ENCODE measurements at places on chromosomes 1 and 21.

- no peak overlapping the region for H3K4me3 ChIP-seq
- H3K27me3 ChIP-seq = peaks cover 59% of the 10 kb centered on the region
- H3K4me1 ChIP-seq = no peaks in the 10 kb centered on the region
- DNase-seq = no peak
These were observed 31.5 kb upstream of the KCNK1 start for GRCh38 chr1:233582439-233582838.

GRCh38 chr1:37498872-37499617, 15.5 kb downstream of the MEAF6 start:
- H3K27me3 ChIP-seq = no peaks in the 10 kb centered on the region
- no peaks in the 10 kb centered on the region for H3K4me1 ChIP-seq
- H3K36me3 ChIP-seq = peaks cover 84% of the 10 kb centered on the region
- H3K4me3 ChIP-seq = no peak overlapping the region
- no peak overlapping the region for H3K27ac ChIP-seq
- no peak for DNase-seq

DNA sequence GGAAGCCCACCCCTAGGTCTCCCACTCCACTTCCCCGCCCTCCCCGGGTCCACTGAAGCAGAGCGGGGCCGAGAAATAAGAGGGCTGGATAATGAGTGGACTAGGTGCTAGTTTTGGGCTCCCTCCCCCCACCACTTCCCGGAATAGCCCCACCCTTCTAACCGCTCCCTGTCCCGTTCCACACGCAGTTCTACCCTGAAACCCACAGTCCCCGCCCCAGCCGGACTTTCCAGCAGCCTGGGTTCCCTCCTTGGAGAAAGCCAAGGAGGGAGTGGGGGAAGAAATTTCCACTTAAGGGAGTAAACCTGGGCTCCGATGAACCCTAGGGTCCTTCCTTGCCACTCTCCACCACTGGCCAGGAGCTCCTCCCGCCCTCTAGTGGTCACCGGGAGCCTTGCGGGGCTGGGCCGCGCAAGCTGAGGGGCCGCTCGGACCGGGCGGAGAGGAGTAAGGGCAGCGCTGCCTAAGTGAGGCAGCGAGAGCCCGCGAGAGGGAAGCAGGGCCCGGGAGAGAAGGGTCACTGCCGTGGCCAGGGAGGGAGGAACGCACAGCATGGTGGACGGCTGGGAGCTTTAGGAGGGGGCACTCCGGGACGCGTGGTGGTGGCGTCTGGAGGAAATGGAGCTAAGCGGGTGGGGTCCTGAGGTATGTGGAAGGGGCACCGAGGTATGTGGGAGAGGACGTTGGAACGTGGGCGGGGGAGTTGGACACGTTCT, 14.3 kb downstream of the THBS3 start:
- H3K4me1 ChIP-seq = peaks cover 23% of the 10 kb centered on the region
- peaks cover 22% of the 10 kb centered on the region for H3K36me3 ChIP-seq
- peak overlapping the region; percentile 98 for H3K27ac ChIP-seq

DNA sequence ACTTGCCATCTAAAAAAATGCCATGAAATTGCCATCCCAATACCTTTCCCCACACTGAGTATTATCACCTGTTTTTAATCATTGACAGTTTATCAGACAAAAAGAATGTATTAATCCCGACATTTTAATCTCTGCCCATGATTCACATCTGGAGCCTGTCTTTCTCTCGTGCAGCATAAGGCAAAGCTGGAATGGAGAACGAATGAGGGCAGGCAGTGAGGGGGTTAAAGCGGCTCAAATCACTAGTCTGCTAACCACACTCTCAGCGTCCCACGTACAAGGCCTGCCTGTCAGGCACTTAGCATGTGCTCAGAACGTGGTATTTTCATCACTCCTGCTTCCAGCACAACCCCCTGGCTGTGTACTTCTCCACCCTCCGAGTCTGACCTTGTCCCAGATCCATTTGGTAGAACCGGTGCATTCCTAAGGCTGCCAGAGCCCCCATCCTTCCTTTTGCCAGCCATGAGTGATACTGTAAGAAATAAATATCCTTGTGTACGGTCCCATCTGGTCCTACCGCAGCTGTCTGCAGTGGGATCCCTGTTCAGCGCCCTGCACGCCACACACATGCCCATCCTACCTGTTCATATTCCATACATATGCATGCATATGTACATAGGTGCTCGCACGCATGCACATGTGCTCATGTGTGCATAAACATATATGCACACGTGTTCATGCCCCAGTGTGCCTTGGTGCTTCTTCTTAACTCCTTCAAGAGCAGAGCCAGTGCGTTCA, 34.6 kb upstream of the FHAD1 start:
- DNase-seq = no peak

- peaks cover 7% of the 10 kb centered on the region for H3K27me3 ChIP-seq
- no peaks in the 10 kb centered on the region for H3K4me1 ChIP-seq
- H3K4me3 ChIP-seq = no peak overlapping the region
- no peak for DNase-seq
- no peak overlapping the region for H3K27ac ChIP-seq
- no peaks in the 10 kb centered on the region for H3K36me3 ChIP-seq
These were observed 504.6 kb upstream of the NR5A2 start for GRCh38 chr1:199522936-199523335.

GRCh38 chr1:56190806-56191365, 388.5 kb downstream of the PLPP3 start:
- H3K27ac ChIP-seq = no peak overlapping the region
- peaks cover 3% of the 10 kb centered on the region for H3K36me3 ChIP-seq
- no peak overlapping the region for H3K4me3 ChIP-seq
- no peaks in the 10 kb centered on the region for H3K27me3 ChIP-seq
- no peaks in the 10 kb centered on the region for H3K4me1 ChIP-seq
- DNase-seq = no peak

DNA sequence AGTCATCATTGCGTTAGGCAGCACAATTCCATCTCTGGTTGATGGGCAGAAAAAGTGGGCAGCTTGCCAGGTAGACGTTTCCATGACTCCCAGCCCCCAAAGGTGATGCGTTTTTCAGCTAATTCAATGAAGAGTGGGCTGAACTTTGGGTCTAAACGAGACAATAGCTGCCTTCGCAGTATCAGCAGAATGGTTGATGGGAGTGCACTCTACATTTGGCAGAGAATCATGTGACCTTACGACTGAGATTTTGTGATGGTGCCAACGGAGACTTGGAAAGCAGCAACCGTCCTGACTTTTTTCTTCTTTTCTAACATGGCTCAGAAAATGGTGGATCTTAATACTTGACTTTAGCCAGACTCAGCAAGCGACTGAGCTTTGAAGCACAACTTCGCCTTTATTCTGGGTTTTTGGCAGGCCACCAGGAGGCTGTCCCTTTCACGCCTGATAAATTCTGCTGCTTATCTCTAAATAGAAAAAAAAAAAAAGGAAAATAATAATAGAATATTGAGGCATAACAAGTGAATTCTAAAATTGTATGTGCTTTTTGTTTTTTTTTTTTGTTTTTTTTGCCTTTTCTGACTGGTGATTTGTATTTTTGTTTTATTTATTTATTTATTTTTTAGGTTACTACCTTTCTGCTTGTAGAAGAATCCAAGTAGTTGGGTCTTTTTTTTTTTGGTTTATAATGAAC, 804.8 kb downstream of the USP25 start:
- no peak overlapping the region for H3K4me3 ChIP-seq
- H3K36me3 ChIP-seq = no peaks in the 10 kb centered on the region
- H3K27me3 ChIP-seq = no peaks in the 10 kb centered on the region

DNA sequence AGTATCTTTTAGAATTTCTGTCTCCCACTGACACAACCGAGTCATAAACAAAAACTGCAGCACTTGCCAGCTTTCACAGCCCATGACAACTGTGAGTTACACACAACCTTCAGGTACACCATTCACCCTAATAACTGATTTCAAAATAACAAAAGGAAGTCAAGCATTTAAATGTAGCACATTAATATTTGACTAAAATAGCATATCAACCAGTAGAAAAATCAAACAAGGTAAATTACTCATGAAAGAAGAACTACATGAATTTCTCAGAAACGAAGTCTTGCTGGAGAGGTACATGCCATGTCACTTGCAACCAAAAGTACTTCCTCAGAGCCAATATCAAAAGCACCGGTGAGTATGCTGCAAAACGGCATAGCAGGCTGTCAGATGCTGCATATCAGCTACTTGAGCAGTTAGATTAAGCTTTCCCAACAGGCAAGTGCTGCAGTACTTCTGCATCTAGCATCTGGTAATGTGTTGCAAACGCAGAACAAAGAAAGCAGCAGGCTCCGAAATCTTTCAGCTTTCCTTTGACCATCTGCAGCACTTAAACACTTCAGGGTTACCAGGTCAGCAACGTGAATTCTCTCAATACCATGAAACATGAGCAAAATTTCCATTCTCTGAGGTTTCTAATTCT, 223.2 kb downstream of the SMYD3 start:
- H3K4me1 ChIP-seq = peaks cover 2% of the 10 kb centered on the region
- H3K4me3 ChIP-seq = no peak overlapping the region
- no peak overlapping the region for H3K27ac ChIP-seq
- DNase-seq = no peak
- H3K27me3 ChIP-seq = no peaks in the 10 kb centered on the region

DNA sequence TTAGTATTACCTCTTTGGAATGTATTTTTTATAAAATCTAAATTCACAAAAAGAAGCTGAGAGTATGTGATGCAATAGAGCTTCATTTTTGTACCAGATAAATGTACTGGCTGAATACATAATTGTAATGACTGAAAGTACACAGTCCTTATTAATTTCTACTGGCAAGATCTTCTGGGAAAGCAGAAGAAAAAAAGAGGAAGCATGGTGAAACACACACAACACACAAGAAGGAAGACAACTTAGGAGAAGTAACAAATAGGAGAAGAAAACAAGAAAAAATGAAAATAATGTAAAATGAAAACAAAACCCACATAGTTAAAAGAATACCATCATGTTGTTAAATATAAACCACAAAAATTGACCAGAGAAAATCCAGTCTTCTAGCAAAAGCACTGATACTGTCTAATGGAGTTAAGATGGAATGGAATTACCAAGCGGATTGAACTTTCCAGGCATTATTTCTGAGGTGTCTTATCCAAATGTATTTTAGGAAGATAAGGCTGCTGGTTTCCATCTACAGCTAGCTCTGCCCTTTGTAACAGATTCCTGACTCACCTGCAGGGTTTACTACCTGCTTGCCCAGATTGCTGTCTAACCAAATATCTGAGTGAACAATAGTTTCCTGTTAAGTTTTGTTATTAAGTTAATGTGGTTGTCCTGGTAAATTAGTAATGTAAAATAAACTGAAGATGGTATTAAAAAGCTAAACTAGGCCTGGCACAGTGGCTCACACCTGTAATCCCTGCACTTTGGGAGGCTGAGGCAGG, 4.5 kb upstream of the COP1 start:
- DNase-seq = no peak
- peaks cover 15% of the 10 kb centered on the region for H3K36me3 ChIP-seq
- peaks cover 8% of the 10 kb centered on the region for H3K4me1 ChIP-seq
- H3K27me3 ChIP-seq = peaks cover 14% of the 10 kb centered on the region
- H3K4me3 ChIP-seq = no peak overlapping the region

DNA sequence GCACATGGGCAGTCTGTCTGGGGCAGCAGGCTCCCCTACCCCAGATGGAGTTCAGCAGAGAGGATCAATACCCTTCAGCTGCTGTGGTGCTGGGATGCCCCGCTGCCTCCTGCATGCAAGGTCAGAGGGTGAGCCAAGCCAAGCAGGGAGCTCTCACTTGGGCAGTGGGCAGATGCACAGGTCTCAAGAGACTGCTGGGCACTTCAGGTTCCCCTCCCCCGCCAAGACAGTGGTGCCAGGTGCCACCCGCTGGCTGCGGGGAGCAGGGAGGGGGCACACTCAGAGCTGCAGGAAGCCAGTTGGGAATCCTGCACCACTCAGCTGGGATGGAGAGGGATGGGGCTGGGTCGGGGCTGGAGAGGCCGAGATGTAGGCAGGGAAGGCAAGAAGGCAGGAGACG, 15.8 kb upstream of the EVA1B start:
- no peak for DNase-seq
- H3K4me3 ChIP-seq = no peak overlapping the region
- peaks cover 3% of the 10 kb centered on the region for H3K4me1 ChIP-seq
- H3K36me3 ChIP-seq = peaks cover 3% of the 10 kb centered on the region

- no peak for DNase-seq
- H3K4me3 ChIP-seq = no peak overlapping the region
- no peaks in the 10 kb centered on the region for H3K36me3 ChIP-seq
- no peak overlapping the region for H3K27ac ChIP-seq
- H3K4me1 ChIP-seq = no peaks in the 10 kb centered on the region
- no peaks in the 10 kb centered on the region for H3K27me3 ChIP-seq
These were observed 22.2 kb upstream of the RUNX1 start for GRCh38 chr21:35071347-35071746.

GRCh38 chr1:23885222-23885621, 17.1 kb upstream of the FUCA1 start:
- DNase-seq = no peak
- peaks cover 2% of the 10 kb centered on the region for H3K4me1 ChIP-seq
- H3K27me3 ChIP-seq = no peaks in the 10 kb centered on the region
- no peak overlapping the region for H3K4me3 ChIP-seq

GRCh38 chr21:34889676-34890469, 159.2 kb downstream of the RUNX1 start:
- no peaks in the 10 kb centered on the region for H3K27me3 ChIP-seq
- H3K27ac ChIP-seq = peak overlapping the region; percentile 75
- peaks cover 43% of the 10 kb centered on the region for H3K36me3 ChIP-seq
- peak overlapping the region; percentile 87 for H3K4me3 ChIP-seq
- H3K4me1 ChIP-seq = peaks cover 31% of the 10 kb centered on the region
- peak; percentile 70 for DNase-seq

- no peak overlapping the region for H3K27ac ChIP-seq
- no peak for DNase-seq
- no peak overlapping the region for H3K4me3 ChIP-seq
These were observed 112.1 kb downstream of the BCAR3 start for GRCh38 chr1:93569489-93569888.

GRCh38 chr1:183702087-183702812, 49.1 kb upstream of the APOBEC4 start:
- no peak for DNase-seq
- H3K4me3 ChIP-seq = no peak overlapping the region
- H3K36me3 ChIP-seq = no peaks in the 10 kb centered on the region
- no peak overlapping the region for H3K27ac ChIP-seq
- H3K4me1 ChIP-seq = no peaks in the 10 kb centered on the region

DNA sequence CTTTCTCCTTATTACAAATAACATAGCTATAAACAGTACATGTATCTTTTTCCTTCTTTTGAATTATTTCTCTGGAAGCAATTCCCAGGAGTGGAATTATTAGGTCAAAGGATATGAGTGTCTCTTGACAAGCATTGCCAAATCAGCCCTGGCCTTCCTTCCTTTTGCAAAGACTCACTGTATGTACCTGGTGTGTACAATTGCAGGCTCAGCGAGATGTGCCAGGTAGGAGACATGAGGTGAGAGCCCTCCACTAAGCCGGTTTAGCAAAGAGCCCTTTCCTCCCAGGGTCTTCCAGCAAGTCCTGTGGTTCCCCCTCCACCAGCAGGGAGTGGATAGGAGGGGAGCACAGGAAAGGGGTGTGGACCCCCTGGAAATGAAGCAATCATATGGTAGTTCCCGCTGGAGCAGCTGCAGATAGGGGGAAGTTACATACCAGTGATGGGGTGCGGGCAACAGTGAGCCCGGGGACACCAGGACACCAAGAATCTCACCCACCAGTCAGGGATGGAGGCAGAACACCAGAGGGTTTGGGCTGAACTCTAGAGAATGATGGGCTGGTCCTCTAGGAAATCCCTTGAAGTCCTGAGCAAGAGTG, 18.3 kb downstream of the RCSD1 start:
- peak overlapping the region; percentile 81 for H3K4me3 ChIP-seq
- H3K36me3 ChIP-seq = peaks cover 25% of the 10 kb centered on the region
- H3K27ac ChIP-seq = peak overlapping the region; percentile 96
- no peak for DNase-seq
- peaks cover 72% of the 10 kb centered on the region for H3K4me1 ChIP-seq
- H3K27me3 ChIP-seq = no peaks in the 10 kb centered on the region

- no peaks in the 10 kb centered on the region for H3K27me3 ChIP-seq
- H3K27ac ChIP-seq = no peak overlapping the region
- DNase-seq = no peak
- peaks cover 6% of the 10 kb centered on the region for H3K36me3 ChIP-seq
- H3K4me3 ChIP-seq = no peak overlapping the region
- H3K4me1 ChIP-seq = no peaks in the 10 kb centered on the region
These were observed 24.6 kb downstream of the ANGPTL1 start for GRCh38 chr1:178846306-178846705.
